Liver (tissue), 10 donors: ENCODE measurements at places on chromosomes 3 and 15. TPM values are rescaled to one million over a fixed set of nuclear protein-coding genes. Genes with fewer than 3 reads are reported as not detected.

GRCh38 chr15:90560229-90560776 lies 30.6 kb downstream of the CRTC3 start:
- no peak for DNase-seq

DNA sequence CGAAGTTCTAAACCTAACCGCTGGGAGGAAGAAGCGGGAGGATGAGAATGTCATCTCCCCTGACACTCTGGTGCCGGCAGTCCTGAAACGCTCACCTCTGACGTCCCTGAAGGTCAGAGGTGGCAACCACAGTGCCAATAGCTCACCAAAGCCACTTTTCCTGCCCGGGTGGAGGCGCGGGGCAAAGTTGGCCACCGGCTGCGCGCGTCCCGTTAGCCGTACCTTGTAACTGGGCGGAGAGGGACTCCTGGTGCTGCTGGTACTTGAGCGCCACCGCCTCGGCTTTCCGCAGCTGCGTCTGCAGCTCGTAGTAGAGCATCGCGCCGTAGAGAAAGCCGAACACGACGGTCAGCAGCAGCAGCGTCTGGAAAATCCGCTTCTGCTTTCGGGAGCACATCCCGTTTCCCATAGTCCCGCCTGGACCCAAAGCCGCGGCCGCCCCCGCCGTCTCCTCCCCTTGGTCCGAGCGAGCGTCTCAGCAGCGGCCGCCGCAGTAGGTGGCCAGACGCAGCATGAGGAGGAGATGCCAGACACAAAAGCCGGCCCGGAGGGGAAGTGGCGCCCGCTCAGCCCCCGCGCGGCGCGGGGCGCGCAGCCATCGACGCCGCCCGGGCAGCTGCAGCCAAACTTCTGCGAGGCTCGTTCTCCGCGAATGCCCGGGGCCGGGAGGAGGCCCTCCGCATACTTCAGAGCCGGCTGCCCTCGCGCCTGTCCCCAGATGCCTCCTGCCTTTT lies 680 bp downstream of the GOLIM4 start:
- DNase-seq, result peak; percentile 58

DNA sequence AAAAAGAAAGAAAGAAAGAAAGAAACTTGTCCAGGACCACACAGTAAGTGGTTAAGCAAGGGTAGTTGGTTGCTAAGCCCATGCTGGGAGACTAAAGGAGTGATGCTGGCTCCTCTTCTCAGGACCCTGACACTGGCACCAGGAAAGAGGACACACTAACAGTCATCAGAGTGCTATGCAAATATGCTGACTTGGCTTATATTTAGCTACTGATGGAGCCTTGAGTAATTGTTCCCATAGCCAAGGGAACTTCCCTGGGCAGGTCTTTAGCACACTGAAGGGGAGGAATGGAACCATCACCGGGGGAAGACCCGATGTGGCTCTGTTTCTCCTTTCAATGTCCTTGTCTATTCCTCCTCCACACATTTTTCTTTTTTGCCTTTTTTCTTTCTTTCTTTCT lies 6.2 kb downstream of the TMEM40 start:
- DNase-seq, result no peak

GRCh38 chr3:114669614-114670013 lies 375.8 kb downstream of the TIGIT start:
- DNase-seq, result no peak

- no peak for DNase-seq
Measured at GRCh38 chr15:38512901-38513300, 51.7 kb downstream of the RASGRP1 start.

DNA sequence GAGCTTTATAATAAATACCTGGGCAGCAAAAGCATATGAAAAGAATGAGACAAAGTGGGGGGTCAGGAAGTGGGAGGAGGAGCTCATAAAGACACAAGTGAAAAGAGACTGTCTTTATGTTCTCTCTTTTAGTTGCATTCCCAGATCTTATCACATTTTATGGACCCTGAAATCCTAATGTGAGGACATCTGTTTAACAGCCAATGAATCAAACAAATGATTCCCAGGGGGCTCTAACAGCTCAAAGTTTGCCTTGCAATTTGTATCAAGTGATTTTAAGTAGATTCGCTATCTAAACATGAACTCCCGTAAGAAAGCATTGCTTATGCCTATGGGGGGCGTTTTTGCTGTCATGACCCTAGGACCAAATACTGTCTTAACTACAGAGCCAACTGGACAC lies 332.3 kb upstream of the CNTN4 start:
- no peak for DNase-seq

GRCh38 chr3:127373441-127374085 lies 85.7 kb upstream of the PRR20G start:
- DNase-seq, result no peak

- no peak for DNase-seq
Measured at GRCh38 chr15:57405133-57405532, 28.8 kb downstream of the CGNL1 start.

DNA sequence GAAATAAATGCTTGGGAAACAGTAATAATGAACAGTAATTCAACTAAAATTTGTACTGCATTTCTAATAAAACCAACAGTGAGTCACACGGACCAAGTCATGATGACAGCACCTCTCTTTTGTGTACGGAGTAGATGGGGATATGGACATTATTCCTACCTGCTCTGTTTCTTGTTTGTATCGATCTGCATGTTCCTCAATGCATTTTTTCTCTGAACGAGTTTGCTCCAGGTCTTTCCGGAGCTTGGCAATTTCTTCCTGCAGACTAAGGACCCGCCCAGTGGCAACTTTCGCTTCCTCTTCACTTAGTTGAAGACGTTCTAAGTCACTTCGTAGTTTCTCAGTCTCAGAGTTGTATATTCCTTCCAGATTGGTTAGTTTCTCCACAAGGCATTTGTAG lies 74.4 kb upstream of the MYO5C start:
- DNase-seq, result no peak

The CHRFAM7A gene
- 0.05 TPM for polyA plus RNA-seq

The IQCF5 gene
- not detected for polyA plus RNA-seq

The ATP2B2 gene
- polyA plus RNA-seq, result 14.6 TPM

The ILDR1 gene
- 0.21 TPM for polyA plus RNA-seq

The BFSP2 gene
- polyA plus RNA-seq, result not detected
